Glutamatergic neuron (in vitro differentiated cells): ENCODE measurements at places on chromosomes 6 and 20. TPM values are rescaled to one million over a fixed set of nuclear protein-coding genes. Genes with fewer than 3 reads are reported as not detected.

Gene ARG1
- not detected for total RNA-seq

GRCh38 chr6:84033523-84034451 is at the start of gene MRAP2:
Gene MRAP2, plus strand, starts transcription at chr6:84033772. Its CDS starts 21,547 bp downstream, at chr6:84055319.
- peak; percentile 68 for DNase-seq

GRCh38 chr20:54064939-54065338 is 5.5 kb downstream of the BCAS1 start:
- no peak for DNase-seq

- no peak for DNase-seq
These were observed 88.4 kb downstream of the VEGFA start for GRCh38 chr6:43858161-43859153.

DNA sequence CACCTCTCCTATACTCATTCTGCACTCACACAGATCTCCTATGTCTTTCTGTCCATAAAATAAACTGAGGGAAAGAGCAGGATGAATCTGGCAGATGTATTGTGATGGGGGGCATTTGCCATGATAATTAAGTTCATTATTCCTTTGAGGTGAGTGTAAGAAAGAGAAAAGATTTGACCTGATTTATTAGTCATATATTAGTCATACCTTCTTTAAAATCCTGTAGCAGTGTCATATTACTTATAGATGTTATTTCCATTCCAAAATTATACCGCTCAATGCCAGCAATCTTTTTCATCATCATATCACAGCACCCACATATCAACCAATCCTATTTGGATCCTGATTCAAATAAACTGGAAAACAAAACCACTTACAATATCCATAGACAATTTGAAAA is 733.3 kb upstream of the SLC35B3 start:
- no peak for DNase-seq

Gene TNNC2
- total RNA-seq: 0.64 TPM

Gene ETV7
- not detected for total RNA-seq

Gene SLC4A11
- total RNA-seq: 27.2 TPM

GRCh38 chr6:157209865-157210530 is 113.3 kb downstream of the TMEM242 start:
- no peak for DNase-seq

DNA sequence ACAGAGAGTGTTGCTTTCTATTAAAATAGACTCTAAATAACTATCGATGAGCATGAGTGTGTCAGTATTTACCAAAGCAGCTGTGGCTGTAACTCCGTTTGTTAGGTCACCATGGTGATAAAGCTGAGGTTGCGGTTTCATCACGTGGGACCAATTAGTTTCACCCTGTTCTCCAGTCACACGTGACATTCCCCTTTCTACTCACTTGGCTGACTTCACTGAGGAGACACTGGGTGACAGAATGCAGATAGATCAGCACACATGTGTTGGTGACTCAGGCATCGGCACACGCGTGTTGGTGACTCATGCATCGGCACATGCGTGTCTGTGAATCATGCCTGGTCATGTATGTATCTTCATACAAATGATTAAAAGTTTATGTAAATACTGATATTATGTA is 285.4 kb downstream of the THBS2 start:
- DNase-seq: no peak

GRCh38 chr6:144528743-144529425 is 243.7 kb downstream of the UTRN start:
- DNase-seq: peak; percentile 21
